ENCODE measurements at places on chromosomes 1 and 21. TPM values are rescaled to one million over a fixed set of nuclear protein-coding genes. Genes with fewer than 3 reads are reported as not detected.

DNA sequence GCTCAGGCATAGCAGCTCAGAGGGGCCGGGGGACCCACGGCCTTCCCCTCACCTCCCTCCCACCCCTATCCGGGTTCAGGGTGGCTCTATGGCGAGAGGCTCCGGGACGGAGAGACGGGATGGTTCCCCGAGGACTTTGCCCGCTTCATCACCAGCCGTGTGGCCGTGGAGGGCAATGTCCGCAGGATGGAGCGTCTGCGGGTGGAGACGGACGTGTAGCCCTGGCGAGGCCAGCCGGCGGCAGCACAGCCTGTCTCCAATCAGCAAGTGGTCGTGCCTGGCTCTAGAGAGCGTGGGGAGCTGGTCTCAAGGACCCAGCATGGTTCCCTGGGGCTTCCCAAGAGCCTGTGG lies 25.9 kb downstream of the ARHGEF16 start:
- peaks cover 14% of the 10 kb centered on the region for H3K27me3 ChIP-seq
- H3K4me1 ChIP-seq: no peaks in the 10 kb centered on the region
- H3K36me3 ChIP-seq: no peaks in the 10 kb centered on the region

DNA sequence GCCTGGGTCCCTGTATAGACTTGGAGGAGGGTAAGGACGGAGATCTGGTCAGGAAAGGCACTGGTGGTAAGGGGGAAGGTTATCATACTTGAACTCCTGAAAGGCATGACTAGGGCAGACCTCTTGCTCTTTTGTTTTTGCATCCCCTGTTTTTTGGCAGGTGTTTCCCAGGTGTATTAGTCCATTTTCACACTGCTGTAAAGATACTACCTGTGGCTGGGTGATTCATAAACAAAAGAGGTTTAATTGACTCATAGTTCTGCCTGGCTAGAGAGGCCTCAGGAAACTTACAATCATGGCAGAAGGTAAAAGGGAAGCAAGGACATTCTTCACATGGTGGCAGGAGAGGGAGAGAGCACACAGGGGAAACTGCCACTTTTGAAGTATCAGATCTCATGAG lies 57.2 kb upstream of the APOBEC4 start:
- no peak overlapping the region for H3K27ac ChIP-seq
- H3K4me3 ChIP-seq: no peak overlapping the region
- DNase-seq: no peak

DNA sequence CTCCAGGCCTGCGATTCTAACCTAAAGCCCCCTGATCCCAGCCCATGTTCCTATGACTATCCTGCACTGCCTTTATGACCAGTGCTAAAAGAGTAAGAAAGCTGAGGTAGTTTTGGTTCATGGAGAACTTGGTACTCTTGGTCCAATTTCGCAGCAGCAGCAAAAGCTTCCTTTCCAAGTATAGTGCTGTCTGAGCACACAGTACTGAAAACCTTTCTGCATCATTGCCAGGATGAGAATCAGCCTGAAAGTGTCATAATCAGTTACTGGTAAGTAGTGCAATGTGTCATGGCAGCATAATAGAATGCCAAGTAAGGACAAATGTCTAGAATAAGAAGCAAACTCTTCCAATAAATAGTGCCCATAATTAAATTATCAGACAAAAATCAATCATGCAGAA lies 889.6 kb upstream of the ADGRL4 start:
- no peak overlapping the region for H3K4me3 ChIP-seq
- H3K36me3 ChIP-seq: no peaks in the 10 kb centered on the region
- peak; percentile 23 for DNase-seq

GRCh38 chr1:193190096-193190744 lies 3.8 kb upstream of the B3GALT2 start:
- H3K36me3 ChIP-seq: 0 out of 2 replicates have a peak, but pooled peaks cover 4% of the 10 kb centered on the region
- H3K4me1 ChIP-seq: peaks cover 44% of the 10 kb centered on the region
- H3K27ac ChIP-seq: no peak overlapping the region
- H3K4me3 ChIP-seq: no peak overlapping the region
- H3K27me3 ChIP-seq: no peaks in the 10 kb centered on the region
- peak; percentile 44 for DNase-seq

DNA sequence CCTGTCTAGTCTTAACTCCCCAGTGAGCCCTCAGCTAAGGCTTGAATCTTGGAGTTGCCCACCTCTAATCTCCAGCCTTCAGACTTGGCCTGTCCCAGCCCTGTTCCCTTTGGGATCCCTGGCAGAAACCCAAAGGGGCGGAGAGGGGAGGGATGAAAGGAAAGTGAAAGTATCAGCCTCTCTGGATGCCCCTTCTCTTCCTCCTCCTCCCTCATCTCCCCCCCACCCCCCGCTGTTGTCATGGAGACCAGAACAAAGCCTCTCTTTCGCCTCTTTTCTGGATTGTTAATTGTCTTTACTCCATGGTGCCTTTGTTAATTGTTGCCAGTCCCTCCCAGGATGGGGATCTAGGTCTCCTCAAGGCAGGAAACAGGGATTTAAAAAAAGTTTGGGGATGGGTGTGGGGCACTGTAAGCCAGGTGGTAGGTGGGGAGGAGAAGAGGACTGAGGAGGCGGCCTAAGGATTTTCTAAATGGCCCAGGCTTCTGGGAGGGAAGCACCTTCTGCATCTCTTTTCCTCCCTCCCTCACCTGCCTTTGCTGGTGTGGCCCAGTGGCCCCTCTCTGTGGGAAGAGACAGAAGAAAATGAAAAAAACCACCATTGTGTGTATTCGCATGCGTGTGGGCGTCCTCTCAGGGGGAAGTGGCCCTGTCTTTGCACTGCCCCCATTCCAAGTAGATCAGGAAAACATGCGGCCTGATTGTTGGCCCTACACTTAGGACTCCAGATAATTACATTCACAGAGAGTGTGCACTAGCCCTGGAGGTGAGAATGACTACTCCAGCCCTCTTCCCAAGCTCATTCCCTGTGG lies 7.5 kb upstream of the SOX13 start:
- H3K36me3 ChIP-seq: no peaks in the 10 kb centered on the region
- no peak overlapping the region for H3K4me3 ChIP-seq
- H3K27ac ChIP-seq: no peak overlapping the region

DNA sequence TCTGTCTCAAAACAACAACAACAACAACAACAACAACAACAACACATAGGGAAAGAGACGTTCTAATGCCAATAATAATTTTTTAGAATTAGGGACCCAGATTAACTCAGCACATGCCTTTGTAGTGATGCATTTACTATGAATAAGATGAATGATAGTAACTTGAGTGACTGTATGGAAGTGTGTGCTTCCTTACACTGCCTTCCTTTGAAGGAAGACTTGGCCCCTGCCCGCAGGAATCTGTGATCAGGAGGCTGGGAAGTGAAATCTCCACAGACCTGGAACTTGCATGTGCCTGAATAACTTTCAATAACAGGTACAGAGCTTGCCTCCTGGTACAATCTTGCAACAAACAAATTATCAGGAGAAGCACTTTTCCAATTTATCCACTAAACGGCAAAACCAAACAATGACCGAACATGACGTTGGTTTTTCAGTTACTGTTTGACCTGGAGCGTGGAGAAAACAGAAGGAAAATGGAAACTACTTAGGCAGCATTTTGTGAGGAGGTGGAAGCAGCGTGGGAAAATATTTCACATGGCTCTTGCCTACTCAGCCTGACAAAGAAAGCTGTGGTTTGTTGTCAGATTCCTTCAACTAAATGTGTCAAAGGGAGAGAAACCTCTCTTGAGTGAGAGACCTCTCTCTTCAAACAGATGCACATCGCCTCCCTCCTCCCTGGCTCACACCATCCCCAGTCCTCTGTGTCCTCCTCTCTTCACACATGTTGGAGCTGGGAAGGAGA lies 10.1 kb upstream of the ABCA4 start:
- no peak overlapping the region for H3K27ac ChIP-seq
- no peak overlapping the region for H3K4me3 ChIP-seq
- H3K27me3 ChIP-seq: no peaks in the 10 kb centered on the region
- DNase-seq: peak; percentile 32

DNA sequence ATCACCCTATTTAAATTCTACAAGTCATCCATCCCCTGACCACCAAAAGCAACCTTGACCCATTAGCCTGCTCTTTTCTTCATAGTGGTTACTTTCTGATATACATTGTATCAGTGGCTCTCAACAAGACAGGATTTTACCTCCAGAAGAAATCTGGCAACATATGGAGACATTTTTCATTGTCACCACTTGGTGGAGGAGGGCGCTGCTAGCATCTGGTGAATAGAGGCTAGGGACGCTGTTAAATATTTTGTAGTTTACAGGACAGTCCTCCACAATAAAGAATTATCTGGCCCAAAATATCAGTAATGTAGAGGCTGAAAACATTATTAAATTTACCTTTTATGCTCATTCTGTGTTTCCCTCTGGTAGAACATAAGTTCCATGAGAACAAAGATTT lies 6.1 kb downstream of the HSPA13 start:
- no peak overlapping the region for H3K27ac ChIP-seq
- peaks cover 25% of the 10 kb centered on the region for H3K4me1 ChIP-seq
- H3K36me3 ChIP-seq: peaks cover 62% of the 10 kb centered on the region
- DNase-seq: no peak
- no peaks in the 10 kb centered on the region for H3K27me3 ChIP-seq

GRCh38 chr1:157073944-157074685 lies 25.5 kb downstream of the ETV3L start:
- H3K4me3 ChIP-seq: peak overlapping the region; percentile 43
- no peak overlapping the region for H3K27ac ChIP-seq
- peak; percentile 86 for DNase-seq
- H3K4me1 ChIP-seq: no peaks in the 10 kb centered on the region

- no peaks in the 10 kb centered on the region for H3K36me3 ChIP-seq
- H3K4me3 ChIP-seq: no peak overlapping the region
- H3K4me1 ChIP-seq: no peaks in the 10 kb centered on the region
- H3K27ac ChIP-seq: no peak overlapping the region
- no peak for DNase-seq
- 0 out of 2 replicates have a peak, but pooled peaks cover 2% of the 10 kb centered on the region for H3K27me3 ChIP-seq
Measured at GRCh38 chr1:70518106-70518505, 107.0 kb downstream of the CTH start.

DNA sequence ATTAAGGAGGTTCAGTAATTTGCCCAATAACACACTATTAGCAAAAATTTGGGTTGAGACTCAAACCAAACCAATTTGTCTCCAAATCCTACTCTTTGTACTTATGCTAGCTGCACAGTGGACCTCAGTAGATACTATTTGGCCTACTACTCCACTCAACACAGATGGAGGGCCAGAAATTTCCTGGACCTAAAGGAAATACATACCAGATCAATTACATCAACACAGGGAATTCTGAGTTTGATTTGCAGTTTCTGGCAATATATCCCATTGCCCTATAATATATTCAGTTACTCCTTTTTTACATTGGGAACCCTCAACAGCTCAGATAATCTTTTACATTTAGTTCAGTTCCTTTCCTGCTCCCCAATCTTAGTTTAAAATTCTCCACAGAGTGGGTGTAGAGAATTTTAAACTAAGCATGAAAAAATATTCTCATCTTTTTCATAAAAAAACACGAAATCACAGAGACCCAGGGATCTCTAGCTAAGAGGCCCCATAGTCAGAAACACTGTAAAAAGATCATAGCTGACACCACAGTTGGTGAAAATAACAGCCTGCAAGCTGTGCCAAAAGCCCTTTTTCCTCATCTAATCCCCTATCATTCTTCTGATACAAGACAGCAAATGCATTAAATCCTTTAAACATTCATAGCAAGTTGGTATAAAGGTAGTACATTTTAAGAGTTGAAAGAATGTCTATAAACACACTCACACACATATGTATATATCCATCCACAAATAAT lies 317.7 kb upstream of the ESRRG start:
- DNase-seq: no peak
- no peaks in the 10 kb centered on the region for H3K27me3 ChIP-seq
- H3K27ac ChIP-seq: no peak overlapping the region
- no peak overlapping the region for H3K4me3 ChIP-seq
- no peaks in the 10 kb centered on the region for H3K36me3 ChIP-seq

DNA sequence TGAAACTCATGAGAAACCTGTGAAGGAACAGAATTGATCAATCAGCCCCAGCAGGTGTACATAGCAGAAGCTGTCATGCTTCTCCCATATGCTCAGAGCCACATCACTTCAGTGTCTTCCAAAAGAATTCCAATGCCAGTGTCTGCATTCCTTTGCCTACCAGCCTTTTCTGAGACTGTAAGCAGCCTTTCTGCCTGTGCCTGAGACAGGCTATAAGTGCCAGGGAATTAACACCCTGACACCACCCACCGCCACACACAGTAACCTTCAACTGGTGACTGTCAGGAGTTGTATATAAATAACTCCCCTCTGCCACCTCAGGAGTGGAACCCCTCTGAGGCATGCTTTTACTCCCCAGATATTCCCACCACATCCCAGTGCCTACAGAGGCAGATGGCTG lies 38.1 kb upstream of the SLAMF9 start:
- H3K4me1 ChIP-seq: peaks cover 26% of the 10 kb centered on the region
- peak; percentile 9 for DNase-seq
- H3K4me3 ChIP-seq: no peak overlapping the region
- no peak overlapping the region for H3K27ac ChIP-seq
- H3K36me3 ChIP-seq: no peaks in the 10 kb centered on the region
- no peaks in the 10 kb centered on the region for H3K27me3 ChIP-seq

GRCh38 chr21:26385721-26386120 lies 187.4 kb downstream of the CYYR1 start:
- H3K4me1 ChIP-seq: peaks cover 37% of the 10 kb centered on the region
- no peak overlapping the region for H3K27ac ChIP-seq
- peak; percentile 76 for DNase-seq
- H3K27me3 ChIP-seq: no peaks in the 10 kb centered on the region
- H3K4me3 ChIP-seq: no peak overlapping the region

GRCh38 chr1:236502972-236503639 lies 20.7 kb upstream of the LGALS8 start:
- peak; percentile 82 for DNase-seq
- H3K36me3 ChIP-seq: no peaks in the 10 kb centered on the region
- H3K4me3 ChIP-seq: peak overlapping the region; percentile 62
- peaks cover 21% of the 10 kb centered on the region for H3K4me1 ChIP-seq

DNA sequence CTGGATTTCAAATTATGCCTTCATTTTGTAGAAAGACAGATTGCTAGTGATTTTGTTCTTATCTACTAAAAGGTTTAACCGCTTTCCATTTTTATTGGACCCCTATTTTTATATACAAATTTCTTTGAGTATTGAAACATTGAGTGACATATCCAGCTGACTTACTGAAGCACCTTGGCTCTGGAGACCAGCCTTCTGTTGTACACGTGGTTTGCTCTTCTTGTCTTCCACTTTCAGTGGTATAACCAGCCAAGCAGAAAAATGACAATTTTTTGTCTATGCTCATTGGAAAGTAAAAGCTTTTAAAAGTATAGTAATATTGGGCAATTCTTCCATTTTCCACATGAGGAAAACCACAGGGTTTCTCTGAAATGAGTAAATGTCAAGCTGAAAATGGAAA lies 4.4 kb downstream of the F13B start:
- no peaks in the 10 kb centered on the region for H3K36me3 ChIP-seq
- H3K27ac ChIP-seq: no peak overlapping the region
- H3K27me3 ChIP-seq: no peaks in the 10 kb centered on the region
- no peak for DNase-seq

- H3K4me3 ChIP-seq: peak overlapping the region; percentile 93
- peak; percentile 42 for DNase-seq
- H3K4me1 ChIP-seq: peaks cover 17% of the 10 kb centered on the region
- peak overlapping the region; percentile 81 for H3K27ac ChIP-seq
- H3K27me3 ChIP-seq: no peaks in the 10 kb centered on the region
Measured at GRCh38 chr1:100266741-100267140, 725 bp downstream of the RTCA start.

The LCE2B gene
- total RNA-seq: not detected

The PTAFR gene
- total RNA-seq: not detected

The FCRL4 gene
- total RNA-seq: not detected

The CRNN gene
- total RNA-seq: not detected

The CREB3L4 gene
- total RNA-seq: 4.3 TPM

The SPRR2E gene
- total RNA-seq: not detected

The NTPCR gene
- 47.0 TPM for total RNA-seq

The SIPA1L2 gene
- 4.4 TPM for total RNA-seq

The ADAMTSL4 gene
- total RNA-seq: 27.6 TPM

The KIAA0040 gene
- 0.22 TPM for total RNA-seq

The C1orf115 gene
- 1.9 TPM for total RNA-seq
